ENCODE measurements at places on chromosomes 11 and 22.

DNA sequence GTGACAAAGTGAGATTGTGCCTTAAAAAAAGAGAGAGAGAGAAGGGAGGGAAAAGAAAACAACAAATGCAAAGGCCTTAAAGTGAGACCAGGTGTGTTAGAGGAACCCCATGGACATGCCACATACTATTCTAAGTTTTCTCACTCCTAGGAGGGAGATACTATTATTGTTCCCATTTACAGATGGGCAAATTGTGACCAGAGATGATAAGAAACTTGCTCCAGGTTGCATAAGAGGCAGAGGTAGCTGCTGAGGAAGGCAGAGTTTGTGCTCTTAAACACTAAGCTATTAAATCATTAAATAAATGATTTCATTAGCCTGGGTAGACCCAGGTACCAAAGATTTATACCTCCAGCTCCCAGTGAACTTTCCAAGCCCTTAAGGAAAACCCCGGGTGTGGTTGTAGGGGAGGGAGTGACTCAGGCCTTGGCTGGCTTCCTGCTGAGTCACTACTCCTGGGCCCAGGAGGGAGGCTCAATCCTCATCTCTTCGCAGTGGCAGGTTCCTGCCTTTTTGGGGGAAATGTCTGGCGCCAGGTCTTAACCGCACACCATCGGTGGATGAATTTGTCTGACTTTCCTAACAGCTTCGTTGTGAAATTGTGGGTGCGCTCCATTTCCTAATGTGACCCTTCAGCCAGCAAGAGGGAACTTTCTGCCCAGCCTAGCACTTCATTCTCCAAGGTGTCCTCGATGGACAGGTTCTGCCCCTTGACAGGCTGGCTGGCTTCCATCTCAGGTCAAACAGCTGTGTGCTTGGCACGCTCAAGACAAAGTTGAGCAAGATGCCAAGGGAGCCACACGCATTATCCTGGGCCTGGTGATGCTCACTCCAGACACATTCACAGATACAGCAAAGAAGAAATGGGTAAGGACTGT is 33.4 kb upstream of the PTPRJ start:
- DNase-seq: no peak

DNA sequence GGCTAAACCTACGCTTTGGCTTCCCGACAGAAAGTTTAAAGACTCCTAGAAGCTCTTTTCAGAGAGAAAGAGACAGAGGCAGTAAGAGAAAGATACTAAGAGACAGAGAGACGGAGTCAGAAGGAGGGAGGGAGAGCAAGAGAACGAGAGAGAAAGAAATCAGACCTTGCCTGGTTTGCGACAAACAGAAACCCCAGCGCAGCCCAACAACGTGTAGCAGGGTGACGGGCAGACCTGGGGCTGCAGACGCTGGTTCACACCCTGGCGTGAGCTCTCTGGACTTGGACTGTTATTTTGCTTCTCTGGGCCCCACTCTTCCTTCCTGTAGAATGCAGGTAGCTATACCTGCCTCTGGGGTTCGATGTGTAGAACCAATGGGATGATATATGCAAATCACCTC is 244.4 kb upstream of the SYN3 start:
- no peak for DNase-seq

DNA sequence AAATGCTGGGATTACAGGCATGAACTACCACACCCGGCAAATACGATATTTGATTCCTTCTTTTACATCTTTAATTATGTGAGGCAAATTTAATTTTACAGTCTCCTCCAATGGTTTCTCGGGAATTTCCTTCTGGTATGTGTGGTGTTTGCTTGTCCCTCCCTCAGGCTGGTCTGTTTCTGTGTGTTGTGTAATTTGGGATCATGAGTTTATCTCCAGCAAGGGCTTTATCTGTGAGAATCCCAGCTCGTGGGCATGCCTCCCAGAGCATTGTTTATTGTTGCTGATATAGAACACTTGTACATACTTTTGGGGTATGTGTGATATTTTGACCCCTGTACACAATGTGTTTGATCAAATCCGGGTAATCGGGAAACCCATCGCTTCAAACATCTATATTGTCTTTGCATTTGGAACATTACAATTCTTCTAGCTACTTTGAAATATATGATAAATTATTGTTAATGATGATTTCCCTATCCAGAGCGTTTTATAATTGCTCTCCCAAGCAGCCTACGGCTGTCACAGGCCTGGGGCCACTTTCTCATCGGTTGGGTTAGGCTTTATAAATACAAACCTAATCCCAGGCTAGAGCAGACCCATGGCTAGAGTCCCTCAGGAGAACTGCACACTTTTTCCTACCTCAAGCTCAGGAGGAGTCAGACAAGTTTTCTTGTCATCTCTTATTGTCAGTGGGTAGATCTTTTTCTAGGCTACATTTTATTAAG is 15.0 kb upstream of the PRR5 start:
- no peak for DNase-seq

DNA sequence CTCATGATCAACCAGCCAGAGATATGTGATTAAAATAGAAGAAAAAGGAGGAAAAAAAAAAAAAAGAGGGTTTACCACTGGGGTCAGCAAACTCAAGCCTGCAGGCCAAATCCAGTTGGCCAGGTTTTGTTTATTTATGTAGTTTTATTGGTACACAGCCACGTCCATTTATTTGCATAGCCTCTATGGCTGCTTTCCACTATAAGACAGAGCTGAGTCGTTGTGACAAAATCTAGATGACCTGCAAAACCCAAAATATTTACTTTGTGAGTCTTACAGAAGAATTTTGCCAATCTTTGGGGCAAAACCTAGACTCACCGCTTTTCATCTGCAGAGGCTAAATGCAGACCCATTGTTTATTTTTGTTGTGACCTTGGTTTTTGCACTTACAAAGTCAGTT is 87.1 kb downstream of the TENM4 start:
- DNase-seq: no peak

- no peak for DNase-seq
Measured at GRCh38 chr11:100673063-100673462, 14.0 kb upstream of the ARHGAP42 start.

GRCh38 chr11:16361108-16361865 is 4.9 kb upstream of the SOX6 start:
- DNase-seq: no peak

- DNase-seq: peak; percentile 65
Measured at GRCh38 chr11:16902182-16902581, 112.0 kb downstream of the PLEKHA7 start.

DNA sequence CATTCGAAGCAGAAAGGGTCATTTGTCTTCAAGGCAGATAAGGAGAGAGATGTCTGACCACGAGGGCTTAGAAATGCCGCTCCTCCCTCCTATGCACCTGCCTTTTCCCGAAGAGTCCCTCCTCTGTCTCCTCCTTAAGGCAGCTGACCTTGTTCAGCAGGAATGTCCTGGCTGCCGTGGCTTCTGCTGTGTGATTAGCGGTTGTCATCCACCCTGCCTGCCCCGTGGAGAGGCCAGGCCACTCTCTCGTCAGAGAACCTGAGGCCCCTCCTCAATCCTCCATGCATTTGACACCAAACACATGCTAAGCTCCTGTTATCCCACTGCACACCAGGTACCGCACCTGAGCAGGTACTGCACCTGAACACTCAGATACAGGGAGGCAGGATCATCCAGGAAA is 834.6 kb downstream of the TBC1D22A start:
- DNase-seq: no peak

DNA sequence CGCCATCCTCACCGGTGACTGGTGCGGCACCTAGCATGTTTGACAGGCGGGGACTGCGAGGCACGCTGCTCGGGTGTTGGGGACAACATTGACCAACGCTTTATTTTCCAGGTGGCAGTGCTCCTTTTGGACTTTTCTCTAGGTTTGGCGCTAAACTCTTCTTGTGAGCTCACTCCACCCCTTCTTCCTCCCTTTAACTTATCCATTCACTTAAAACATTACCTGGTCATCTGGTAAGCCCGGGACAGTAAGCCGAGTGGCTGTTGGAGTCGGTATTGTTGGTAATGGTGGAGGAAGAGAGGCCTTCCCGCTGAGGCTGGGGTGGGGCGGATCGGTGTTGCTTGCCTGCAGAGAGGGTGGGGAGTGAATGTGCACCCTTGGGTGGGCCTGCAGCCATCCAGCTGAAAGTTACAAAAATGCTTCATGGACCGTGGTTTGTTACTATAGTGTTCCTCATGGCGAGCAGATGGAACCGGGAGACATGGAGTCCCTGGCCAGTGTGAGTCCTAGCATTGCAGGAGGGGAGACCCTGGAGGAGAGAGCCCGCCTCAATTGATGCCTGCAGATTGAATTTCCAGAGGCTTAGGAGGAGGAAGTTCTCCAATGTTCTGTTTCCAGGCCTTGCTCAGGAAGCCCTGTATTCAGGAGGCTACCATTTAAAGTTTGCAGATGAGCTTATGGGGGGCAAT is 1.1 kb downstream of the NEAT1 start:
- DNase-seq: no peak
